ENCODE measurements at places on chromosomes 6 and 20.

GRCh38 chr6:106223300-106223930 lies 102.1 kb downstream of the ATG5 start:
- DNase-seq = no peak

DNA sequence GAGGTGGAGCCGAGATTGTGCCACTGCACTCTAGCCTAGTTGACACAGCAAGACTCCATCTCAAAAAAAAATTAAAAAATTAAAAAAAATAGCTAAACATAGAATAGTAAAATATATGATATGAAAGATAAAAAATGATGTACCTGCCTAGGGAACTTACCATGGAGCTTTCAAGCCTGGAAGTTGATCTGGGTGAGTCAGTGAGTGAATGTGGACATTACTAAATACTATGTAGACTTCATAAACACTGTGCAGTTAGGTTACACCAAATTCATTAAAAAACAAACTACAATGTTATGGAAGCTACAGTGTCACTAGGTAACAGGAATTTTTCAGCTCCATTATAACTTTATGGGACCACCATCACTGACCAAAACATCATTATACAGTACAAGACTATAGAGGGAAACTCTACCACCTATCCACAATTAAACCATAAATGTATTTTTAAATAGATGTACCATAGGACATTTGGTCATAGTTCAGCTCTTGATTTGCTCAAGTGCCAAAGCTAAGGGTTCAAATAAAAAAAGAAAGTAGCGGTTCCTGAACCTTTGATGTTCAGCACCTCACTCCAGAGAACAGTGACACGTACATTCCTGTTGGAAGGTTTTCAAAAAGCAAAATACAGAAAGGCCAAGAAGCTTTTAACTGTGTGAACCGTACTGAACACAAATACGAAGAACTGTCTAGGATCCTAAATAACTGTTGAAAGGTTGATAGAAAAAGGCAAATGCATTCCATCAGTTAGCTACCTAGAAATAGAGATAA lies 52.4 kb upstream of the SPDEF start:
- DNase-seq = no peak

DNA sequence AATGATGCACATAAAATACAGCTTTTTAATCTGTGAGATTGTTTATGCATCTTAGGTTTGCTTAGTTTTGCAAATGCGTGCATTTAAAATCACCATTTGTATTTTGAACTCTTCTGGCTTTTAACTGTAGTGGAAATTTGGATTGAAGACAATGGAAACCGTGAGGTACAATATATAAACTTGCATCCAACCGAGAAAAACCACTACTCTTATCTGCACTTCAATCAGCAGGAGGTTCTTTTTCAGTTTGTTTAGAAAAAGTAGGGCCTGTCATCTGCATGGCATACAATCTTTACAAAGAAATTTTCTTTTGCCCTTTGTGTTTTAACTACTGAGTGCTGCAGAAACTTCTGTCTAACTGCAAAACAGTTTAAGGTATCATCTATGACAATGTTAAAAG lies 132.8 kb downstream of the LAMA2 start:
- no peak for DNase-seq

GRCh38 chr6:112409311-112409710 lies 62.2 kb downstream of the RFPL4B start:
- no peak for DNase-seq

Data from cortex of kidney (tissue), 1 donor.